ENCODE measurements at places on chromosomes 2 and 18.

GRCh38 chr2:231988179-231988866, 26.8 kb downstream of the DIS3L2 start:
- H3K27ac ChIP-seq = no peak overlapping the region
- H3K4me1 ChIP-seq = peaks cover 2% of the 10 kb centered on the region
- no peaks in the 10 kb centered on the region for H3K36me3 ChIP-seq
- no peak for DNase-seq

DNA sequence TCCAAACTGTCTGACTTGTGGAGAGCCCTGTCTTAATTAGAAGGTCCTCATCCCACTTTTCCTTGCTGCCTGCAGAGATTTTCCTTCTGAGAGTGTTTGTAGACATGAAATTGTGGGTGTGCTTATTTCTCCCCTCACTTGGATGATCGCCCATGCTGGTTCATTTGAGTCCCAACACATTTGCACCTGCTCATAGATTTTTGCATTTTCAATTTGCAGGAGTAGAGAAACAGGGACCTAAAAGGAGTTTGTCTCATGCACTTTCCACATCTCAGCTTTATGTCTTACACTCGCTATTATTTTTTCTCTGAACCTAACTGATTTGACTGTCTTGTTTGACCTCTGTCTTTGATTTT, 33.2 kb upstream of the FHL2 start:
- no peak overlapping the region for H3K27ac ChIP-seq
- no peaks in the 10 kb centered on the region for H3K4me1 ChIP-seq
- no peaks in the 10 kb centered on the region for H3K36me3 ChIP-seq
- DNase-seq = no peak
- H3K4me3 ChIP-seq = no peak overlapping the region
- no peaks in the 10 kb centered on the region for H3K27me3 ChIP-seq

GRCh38 chr18:37563931-37564392, 1.6 kb downstream of the CELF4 start:
- H3K4me1 ChIP-seq = no peaks in the 10 kb centered on the region
- no peaks in the 10 kb centered on the region for H3K36me3 ChIP-seq
- no peak overlapping the region for H3K27ac ChIP-seq
- no peak overlapping the region for H3K4me3 ChIP-seq

GRCh38 chr18:70489986-70490933, 201.4 kb downstream of the SOCS6 start:
- H3K4me1 ChIP-seq = peaks cover 3% of the 10 kb centered on the region
- no peak overlapping the region for H3K27ac ChIP-seq
- H3K27me3 ChIP-seq = no peaks in the 10 kb centered on the region
- no peaks in the 10 kb centered on the region for H3K36me3 ChIP-seq
- H3K4me3 ChIP-seq = no peak overlapping the region

GRCh38 chr2:48738806-48739205, 16.7 kb downstream of the LHCGR start:
- DNase-seq = no peak
- H3K27me3 ChIP-seq = no peaks in the 10 kb centered on the region
- H3K4me1 ChIP-seq = no peaks in the 10 kb centered on the region
- H3K4me3 ChIP-seq = no peak overlapping the region
- no peaks in the 10 kb centered on the region for H3K36me3 ChIP-seq
- H3K27ac ChIP-seq = no peak overlapping the region

DNA sequence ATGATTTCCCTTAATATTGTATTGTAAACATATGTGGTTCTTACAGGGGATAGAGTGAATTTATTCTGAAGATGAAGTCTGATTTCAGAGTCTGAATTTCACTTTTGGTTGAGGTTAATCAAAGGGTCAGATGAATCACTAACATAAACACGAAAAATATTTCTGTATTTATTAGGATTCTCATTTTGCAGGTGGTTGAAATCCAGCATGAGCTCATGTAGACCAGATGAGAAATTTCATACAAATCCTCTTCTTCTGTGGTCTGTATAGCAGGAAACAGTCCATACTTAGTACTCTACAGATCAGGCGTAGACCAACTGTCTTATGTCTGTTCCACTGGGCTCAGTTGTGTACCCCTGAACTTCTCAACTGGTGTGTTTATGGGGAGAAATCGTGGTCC, 157.8 kb downstream of the BABAM2 start:
- H3K4me3 ChIP-seq = no peak overlapping the region
- H3K27me3 ChIP-seq = no peaks in the 10 kb centered on the region
- H3K36me3 ChIP-seq = no peaks in the 10 kb centered on the region
- no peaks in the 10 kb centered on the region for H3K4me1 ChIP-seq

Measured in neuronal stem cell (in vitro differentiated cells).